ENCODE measurements at places on chromosomes 6 and 20.

DNA sequence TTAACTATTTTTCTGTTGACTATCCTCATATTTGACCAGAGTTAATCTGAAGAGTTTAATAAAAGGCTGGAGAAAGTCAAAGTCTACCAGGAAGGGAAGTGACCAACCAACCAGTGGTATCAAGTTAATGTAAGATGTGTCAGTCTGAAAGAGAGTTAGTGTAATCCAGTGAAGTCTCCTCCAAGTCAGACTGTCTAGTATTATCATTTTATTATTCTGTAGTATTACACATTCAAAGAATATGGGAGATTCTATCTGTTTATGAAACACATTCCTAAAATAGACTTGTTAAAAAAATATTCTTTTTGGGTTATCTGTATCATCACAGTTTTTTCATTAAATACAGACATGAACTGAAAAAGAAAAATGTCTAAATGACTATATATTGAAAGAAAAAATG is 194.4 kb downstream of the BTBD9 start:
- H3K36me3 ChIP-seq: no peaks in the 10 kb centered on the region
- no peaks in the 10 kb centered on the region for H3K27me3 ChIP-seq
- DNase-seq: no peak
- H3K4me3 ChIP-seq: no peak overlapping the region

GRCh38 chr20:63224412-63225081 is 8.6 kb upstream of the YTHDF1 start:
- no peaks in the 10 kb centered on the region for H3K4me1 ChIP-seq
- no peaks in the 10 kb centered on the region for H3K36me3 ChIP-seq
- no peak overlapping the region for H3K4me3 ChIP-seq
- no peak for DNase-seq
- no peak overlapping the region for H3K27ac ChIP-seq

DNA sequence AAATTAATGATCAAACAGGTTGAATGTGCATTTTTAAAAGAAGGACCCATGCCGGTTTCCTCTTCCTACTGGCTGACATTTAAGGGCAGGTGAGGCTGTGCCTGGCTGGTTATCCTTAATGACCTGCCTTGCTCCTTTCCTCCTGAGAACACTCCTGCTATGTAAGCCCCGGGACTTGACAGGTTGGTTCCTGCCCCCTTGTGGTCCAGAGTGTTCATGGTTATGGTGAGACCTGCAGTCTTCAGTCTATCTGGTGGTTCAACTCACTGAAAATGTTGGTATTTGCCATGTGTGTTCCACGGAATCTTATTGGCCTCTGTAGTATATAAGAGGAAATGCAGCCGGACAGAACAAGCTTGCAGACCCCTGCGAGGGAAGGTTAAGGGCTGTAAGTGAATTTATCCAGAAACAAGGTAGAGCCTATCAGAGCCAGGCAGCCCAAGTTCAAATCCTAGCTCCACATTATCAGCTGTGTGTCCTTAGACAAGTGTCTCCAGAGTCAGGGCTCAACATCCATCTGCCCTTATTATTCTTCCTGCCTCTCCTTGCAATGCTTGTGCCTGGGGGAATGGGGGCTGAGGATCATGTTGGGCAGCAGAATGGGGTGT is 5.2 kb upstream of the BPIFA3 start:
- peaks cover 33% of the 10 kb centered on the region for H3K27me3 ChIP-seq
- H3K4me3 ChIP-seq: no peak overlapping the region
- H3K36me3 ChIP-seq: no peaks in the 10 kb centered on the region
- no peak overlapping the region for H3K27ac ChIP-seq
- H3K4me1 ChIP-seq: no peaks in the 10 kb centered on the region

GRCh38 chr20:49888212-49889000 is 26.9 kb downstream of the SPATA2 start:
- peak overlapping the region; percentile 50 for H3K27ac ChIP-seq
- peak; percentile 69 for DNase-seq
- H3K27me3 ChIP-seq: no peaks in the 10 kb centered on the region
- H3K4me3 ChIP-seq: no peak overlapping the region
- H3K4me1 ChIP-seq: peaks cover 24% of the 10 kb centered on the region

GRCh38 chr6:21800948-21801438 is 207.4 kb downstream of the SOX4 start:
- H3K36me3 ChIP-seq: no peaks in the 10 kb centered on the region
- no peaks in the 10 kb centered on the region for H3K4me1 ChIP-seq
- H3K27ac ChIP-seq: no peak overlapping the region
- H3K4me3 ChIP-seq: no peak overlapping the region
- H3K27me3 ChIP-seq: no peaks in the 10 kb centered on the region

DNA sequence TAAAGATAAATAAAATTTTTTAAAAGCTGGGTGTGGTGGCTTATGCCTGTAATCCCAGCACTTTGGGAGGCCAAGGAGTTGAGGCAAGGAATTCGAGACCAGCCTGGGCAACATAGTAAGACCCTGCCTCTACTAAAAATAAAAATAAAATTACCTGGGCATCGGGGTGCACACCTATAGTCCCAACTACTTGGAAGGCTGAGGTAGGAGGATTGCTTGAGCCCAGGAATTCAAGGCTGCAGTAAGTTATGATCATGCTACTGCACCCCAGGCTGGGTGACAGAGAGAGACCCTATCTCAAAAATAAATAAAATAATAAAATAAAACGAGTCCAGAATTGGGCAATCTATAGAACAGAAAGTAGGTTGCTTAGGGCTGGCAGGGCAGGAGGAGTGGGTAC is 228.7 kb downstream of the BCAS1 start:
- H3K27ac ChIP-seq: peak overlapping the region; percentile 87
- peak overlapping the region; percentile 23 for H3K4me3 ChIP-seq
- H3K27me3 ChIP-seq: no peaks in the 10 kb centered on the region
- peaks cover 15% of the 10 kb centered on the region for H3K36me3 ChIP-seq
- peaks cover 84% of the 10 kb centered on the region for H3K4me1 ChIP-seq
- no peak for DNase-seq

GRCh38 chr6:3449750-3450305 is 7.0 kb downstream of the SLC22A23 start:
- H3K36me3 ChIP-seq: no peaks in the 10 kb centered on the region
- DNase-seq: no peak
- H3K4me1 ChIP-seq: peaks cover 7% of the 10 kb centered on the region
- peaks cover 11% of the 10 kb centered on the region for H3K27me3 ChIP-seq
- no peak overlapping the region for H3K27ac ChIP-seq
- H3K4me3 ChIP-seq: no peak overlapping the region

DNA sequence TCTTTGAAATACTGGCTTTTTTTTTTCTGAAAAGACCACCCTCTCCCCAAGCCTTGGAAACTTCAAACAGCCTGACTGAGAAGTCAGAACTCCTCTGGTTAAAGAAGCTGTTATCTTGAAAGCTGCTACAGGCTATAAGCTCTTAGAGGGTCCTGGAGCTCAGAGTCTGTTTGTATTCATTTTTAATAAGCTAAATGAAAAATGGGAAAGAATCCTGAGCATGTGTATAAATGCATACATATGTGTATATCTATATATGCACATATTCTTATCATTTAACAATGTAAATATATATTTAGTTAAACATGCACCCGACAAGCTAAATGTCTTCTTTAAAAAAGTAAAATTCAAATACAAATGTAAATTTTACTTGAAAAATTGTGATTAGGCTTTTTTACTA is 494.9 kb upstream of the POU3F2 start:
- DNase-seq: no peak
- no peak overlapping the region for H3K4me3 ChIP-seq
- H3K27ac ChIP-seq: no peak overlapping the region
- no peaks in the 10 kb centered on the region for H3K4me1 ChIP-seq
- no peaks in the 10 kb centered on the region for H3K27me3 ChIP-seq

DNA sequence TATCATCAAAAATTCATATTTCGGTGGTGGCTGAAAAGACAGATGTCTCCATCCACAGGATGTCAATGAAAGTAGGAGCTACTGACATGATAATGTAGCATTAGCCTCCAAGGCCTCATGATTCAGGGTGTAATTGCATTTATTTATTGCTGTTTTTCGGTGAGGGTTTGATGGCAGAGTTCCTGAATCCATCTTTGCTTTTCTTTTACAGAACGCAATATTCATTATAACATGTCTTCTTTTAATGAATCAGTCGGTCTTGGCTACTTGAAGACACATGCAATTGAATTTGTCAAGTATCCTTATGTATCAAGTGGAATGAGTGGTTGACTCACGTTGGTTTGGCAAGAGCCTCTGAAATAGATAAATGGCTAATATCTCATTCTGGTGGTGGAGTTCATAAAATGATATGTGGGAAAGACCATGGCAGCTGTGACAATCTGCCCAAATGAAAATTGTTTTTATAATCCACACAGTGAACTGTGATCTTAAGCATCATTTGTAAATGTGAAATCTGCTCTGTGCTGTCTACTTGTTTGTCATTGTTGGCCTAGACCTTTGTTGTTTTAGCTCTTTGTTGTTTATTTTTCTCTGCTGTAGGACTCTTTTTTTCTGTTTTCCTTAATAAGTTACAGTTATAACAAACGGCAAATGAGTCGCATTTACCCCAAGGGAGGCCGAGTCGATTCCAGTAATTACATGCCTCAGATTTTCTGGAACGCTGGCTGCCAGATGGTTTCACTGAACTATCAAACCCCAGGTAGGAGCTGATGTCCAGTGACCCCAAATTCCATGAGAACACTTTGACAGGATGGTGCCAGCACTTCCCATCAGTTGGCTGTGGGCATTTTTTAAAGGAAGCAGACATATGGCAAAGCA is 105.7 kb upstream of the LAMP5 start:
- no peaks in the 10 kb centered on the region for H3K27me3 ChIP-seq
- no peaks in the 10 kb centered on the region for H3K4me1 ChIP-seq
- DNase-seq: no peak
- H3K4me3 ChIP-seq: no peak overlapping the region

- H3K4me1 ChIP-seq: peaks cover 15% of the 10 kb centered on the region
- no peak overlapping the region for H3K4me3 ChIP-seq
- DNase-seq: no peak
- H3K27ac ChIP-seq: peak overlapping the region; percentile 34
- peaks cover 53% of the 10 kb centered on the region for H3K27me3 ChIP-seq
Measured at GRCh38 chr20:3171391-3172125, 1.8 kb downstream of the LZTS3 start.

- no peaks in the 10 kb centered on the region for H3K36me3 ChIP-seq
- H3K27ac ChIP-seq: no peak overlapping the region
Measured at GRCh38 chr6:39843305-39844020, 51.3 kb downstream of the DAAM2 start.

- H3K4me1 ChIP-seq: peaks cover 11% of the 10 kb centered on the region
- DNase-seq: no peak
- H3K4me3 ChIP-seq: no peak overlapping the region
- H3K36me3 ChIP-seq: peaks cover 15% of the 10 kb centered on the region
- H3K27ac ChIP-seq: no peak overlapping the region
- peaks cover 6% of the 10 kb centered on the region for H3K27me3 ChIP-seq
Measured at GRCh38 chr6:43336382-43336781, 27.8 kb upstream of the CRIP3 start.

DNA sequence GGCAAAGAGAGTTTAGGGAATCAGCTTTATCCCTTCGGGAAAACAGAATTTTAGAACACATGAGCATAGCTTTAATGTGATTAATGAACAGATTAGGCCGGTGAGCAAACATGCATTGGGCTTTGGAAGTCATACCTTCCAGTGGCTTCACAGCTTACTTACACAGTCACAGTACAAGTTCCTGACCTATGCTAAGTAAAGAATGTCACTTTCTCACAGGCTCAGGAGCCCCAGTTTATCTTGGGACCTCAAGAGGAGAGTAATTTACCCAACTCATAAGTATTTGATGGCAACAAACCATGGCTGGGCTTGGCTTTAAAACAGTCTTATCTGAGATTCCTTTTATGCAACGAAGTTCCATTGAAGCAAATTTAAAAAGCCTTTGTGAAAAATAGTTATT is 195.9 kb downstream of the AKAP7 start:
- H3K4me3 ChIP-seq: no peak overlapping the region
- H3K27ac ChIP-seq: no peak overlapping the region
- DNase-seq: no peak
- no peaks in the 10 kb centered on the region for H3K27me3 ChIP-seq
- no peaks in the 10 kb centered on the region for H3K4me1 ChIP-seq

DNA sequence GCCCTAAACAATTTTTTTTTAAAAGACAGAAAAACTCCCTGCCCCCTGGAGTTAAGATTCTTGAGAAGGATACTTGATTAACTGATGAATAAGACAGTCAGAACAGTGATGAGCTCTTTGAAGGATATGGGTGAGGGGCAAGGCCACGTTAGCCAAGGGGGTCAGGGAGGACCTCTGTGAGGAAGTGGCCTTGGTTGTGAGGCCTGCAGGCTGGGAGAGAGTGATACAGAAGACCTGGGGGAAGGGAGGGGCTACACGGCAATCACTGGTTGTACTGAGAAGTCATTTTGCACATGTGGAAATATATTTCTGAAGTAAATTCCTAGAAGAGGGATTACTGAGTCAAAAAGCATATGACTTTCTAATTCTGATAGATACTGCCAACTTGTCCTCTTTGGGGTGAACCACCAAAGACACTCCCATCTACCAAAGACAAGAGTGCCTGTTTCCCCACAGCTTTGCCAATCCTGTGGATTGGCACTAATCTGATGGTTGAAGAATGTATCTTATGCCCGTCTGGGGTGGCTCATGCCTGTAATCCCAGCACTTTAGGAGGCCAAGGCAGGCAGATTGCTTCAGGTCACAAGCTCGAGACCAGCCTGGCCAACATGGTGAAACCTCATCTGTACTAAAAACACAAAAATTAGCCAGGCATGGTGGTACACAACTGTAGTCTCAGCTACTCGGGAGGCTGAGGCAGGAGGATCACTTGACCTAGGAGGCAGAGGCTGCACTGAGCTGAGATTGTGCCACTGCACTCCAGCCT is 22.3 kb upstream of the BCAS4 start:
- H3K27me3 ChIP-seq: no peaks in the 10 kb centered on the region
- no peak overlapping the region for H3K4me3 ChIP-seq
- no peaks in the 10 kb centered on the region for H3K36me3 ChIP-seq
- no peaks in the 10 kb centered on the region for H3K4me1 ChIP-seq

DNA sequence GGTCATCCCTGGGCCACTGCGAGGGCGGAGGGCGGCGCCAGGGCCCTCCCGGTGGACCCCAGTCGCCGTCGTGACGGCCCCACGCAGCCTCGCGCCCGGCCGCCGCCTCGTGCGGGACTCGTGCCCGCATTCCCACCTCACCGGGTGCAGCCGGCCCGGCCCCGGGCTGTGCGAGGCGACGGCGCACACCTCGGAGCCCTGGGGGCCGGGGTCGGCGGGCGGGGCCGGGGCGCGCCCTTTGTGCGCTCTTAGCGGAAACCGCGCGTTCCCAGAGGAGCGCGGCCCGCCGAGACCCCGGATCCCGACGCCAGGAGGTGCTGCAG is 5.5 kb upstream of the DLL1 start:
- H3K27me3 ChIP-seq: peaks cover 77% of the 10 kb centered on the region
- H3K36me3 ChIP-seq: peaks cover under 1% of the 10 kb centered on the region
- no peak overlapping the region for H3K27ac ChIP-seq
- no peak overlapping the region for H3K4me3 ChIP-seq

All from activated CD8-positive, alpha-beta T cell treated with anti-CD3 and anti-CD28 coated beads, Interleukin-2, amount 10 ng/mL, durations not matched to agents 7 days and 5 days (primary cell).